Hematopoietic multipotent progenitor cell treated with erythropoietin and hydrocortisone succinate and interleukin-3 and kit ligand, for 8 days (in vitro differentiated cells): ENCODE measurements at places on chromosomes 4 and X.

DNA sequence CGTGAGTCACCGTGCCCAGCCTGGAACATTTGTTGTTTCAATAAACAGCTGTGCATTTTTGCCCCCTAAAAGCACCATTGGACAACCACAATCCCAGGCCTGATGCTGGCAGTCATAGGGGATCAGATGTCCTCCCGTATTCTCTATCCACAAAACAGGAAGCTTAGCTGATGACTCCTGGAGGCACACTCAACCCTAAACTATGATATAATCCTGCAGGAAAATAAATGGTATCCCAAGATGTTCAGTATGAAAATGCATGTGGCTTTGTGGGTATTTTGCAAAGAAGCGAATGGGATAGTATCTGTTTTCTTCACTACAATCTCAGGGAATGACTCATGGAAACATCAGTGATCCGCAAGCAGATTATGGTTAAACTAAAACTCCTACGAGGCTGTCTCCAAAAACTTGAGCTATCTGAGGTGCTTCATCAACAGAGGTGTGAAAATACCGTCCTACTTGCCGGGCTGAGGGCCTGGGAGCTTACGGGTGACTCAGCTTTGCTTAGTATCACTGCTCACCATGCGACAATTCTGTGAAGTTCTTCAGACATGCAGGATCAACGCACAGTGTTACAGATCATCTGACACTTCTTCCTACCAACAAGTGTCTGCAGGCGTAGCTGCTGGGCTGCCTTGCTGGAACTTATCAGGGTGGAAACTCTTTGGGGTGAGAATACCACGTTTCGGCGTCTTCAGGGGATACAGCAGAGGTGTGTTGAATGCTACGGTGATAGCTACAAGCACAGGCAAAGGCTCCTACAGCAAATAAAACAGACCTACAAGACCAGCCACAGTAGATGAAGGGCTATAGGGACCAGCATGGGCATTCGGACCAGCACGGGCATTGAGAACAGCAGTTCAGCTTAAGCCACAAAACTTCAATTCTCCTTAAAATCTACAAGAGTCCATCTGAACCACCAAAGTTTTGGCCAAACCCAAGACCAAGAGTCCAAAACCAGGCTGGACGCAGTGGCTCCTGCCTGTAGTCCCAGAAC lies 148.5 kb downstream of the DHRSX start:
- no peak for DNase-seq

DNA sequence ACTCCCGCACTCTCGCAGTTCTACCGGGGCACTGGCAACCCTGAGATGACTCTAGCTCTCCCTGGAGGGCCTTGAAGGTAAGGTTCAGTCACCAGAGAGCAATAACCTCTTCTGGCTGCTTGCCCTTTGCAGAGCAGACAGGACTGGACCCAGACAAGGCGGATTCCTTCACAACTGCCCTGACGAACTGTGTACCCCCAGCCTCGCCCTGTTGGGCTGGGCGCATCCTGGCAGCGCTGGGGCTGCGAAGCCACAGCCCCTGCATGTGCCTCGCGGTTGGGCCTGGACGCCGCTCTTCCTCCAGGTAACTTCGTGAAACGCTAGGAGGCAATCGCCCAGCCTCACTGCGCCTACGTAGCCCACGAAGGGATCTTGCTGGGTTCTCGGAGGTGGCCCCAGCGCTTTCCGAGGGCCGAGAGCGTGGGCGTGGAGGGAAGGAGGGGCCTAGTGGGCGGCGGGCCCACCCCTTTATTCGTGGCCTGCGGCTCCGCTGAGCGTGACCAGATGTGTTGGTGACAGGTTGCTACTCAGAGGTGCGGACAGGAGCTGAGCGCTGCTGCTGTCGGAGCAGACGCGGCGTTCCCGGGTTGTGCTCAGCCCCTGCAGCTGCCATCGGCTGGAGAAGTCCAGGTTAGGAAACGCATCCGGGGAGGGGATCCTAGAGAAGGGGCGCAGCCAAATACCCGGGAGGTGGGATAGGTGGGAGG lies 1.9 kb upstream of the MAMLD1 start:
- DNase-seq: peak; percentile 31

GRCh38 chr4:17787315-17787714 lies 5.9 kb upstream of the FAM184B start:
- no peak for DNase-seq

DNA sequence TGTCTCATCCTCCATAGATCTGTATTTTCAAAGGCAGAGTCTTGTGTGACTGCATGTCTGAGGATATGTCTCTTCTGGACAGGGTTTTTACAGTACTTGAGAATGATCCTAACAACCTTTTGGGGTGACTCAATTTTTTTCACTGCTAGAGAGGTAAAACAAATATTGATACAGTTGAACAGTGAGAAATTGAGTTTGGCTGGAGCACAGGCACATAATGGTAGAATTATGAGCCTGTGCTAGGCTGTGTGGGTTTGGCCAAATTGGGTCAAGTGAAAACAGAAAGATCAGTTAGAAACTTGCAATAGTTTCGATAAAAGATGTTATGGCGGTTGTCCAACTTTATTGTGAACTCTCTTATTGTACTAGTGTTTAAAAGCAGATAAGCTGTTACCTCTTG lies 23.3 kb upstream of the EOLA2 start:
- peak; percentile 10 for DNase-seq

DNA sequence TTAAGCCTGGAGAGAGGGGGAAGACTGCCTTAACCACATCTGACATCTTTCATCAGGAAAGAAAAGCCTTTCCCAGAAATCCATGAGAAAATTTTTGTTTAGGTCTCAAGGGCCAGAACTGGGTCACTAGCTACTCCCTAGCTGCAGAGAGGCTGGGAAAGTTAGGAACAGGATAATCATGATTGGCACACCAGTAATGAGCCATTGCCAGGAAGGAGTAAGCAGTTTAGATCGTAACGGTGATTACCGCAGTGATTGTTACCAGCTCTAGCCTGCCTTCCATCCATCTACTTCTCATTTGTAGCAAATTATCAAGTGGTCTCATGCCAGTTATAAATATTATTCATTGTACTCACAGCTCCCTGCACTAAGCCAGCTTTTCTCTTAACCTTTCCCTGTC lies 22.7 kb upstream of the STX18 start:
- no peak for DNase-seq

DNA sequence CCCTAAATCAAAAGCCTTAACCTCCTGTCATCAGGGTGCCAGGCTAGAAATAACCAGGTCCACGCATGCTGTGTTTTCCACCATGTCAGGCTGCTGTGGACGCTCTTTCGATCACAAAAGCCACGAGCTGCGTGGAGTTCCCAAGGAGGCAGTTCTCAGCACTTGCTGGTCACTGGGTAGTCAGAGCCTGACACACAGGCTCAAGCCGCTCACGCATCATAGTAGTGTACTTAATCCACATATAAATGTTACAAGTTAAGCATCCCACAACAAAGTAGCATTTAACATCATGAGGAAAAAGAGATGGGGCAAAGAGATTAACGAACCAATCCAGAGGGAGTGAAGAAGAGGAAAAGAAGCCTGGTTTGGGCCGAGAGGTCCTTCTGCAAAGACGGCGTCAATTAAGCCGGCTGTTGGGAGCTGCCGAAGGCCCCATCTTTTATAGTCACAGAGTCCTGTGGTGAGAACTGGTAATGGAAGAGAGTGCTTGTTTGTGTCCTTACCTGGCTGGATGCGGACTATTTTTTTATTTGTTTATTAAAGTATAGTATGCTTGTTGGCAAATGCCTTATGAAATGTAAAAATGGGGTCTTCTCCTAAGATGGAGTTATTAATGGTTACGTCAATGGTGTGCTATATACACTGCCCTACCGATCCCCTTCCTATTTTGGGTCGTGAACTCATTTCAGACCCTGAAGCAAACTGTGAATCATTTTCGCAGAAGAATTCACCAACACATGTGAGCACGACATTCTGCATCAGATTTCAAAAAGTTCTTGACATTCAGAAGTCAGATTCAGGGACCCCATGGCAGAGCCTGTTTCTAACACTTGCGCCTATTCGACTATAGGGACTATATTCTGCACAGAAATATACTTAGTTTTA lies 675 bp downstream of the PRIMPOL start:
- peak; percentile 61 for DNase-seq

DNA sequence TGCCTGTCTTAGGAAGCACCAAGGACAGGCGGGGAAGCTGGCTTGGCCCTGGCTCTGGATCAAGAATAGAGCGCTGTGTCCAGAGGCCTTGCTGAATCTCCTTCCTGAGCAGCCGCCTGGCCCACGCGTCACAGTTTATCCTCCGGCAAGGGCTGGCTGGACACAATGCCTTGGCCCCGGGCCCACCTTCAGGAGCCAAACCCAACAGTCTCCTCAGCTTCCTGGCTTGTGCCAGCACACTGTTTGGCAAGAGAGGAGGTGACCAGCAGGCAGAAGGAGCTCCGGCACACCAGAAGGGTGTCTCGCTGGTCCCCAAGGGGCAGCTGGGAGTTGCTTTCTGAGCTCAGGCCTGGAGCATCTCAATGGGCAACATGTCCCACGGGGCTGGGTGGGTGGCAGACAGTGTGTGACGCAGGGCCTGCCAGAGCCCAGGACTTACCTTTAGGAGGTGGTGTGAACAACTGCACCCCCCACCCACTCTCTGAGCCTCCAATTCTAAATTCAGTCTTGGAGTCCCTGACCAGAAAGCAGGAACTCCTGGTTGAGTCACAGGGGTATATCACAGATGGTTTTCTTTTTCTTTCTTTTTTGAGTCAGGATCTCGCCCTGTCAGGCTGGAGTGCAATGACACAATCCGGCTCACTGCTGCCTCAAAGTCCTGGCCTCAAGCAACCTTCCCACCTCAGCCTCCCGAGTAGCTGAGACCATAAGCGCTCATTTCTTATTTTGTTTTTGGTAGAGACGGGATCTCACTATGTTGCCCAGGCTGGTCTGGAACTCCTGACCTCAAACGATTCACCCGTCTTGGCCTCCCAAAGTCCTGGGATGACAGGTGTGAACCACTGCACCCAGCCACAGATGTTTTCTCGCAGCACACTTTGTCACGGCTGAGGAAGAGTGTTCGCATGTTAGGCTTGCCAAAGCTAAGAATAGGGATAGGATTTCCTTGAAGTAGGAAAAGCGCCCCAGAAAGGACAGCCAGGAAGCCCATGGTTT lies 361.2 kb downstream of the BCOR start:
- no peak for DNase-seq

DNA sequence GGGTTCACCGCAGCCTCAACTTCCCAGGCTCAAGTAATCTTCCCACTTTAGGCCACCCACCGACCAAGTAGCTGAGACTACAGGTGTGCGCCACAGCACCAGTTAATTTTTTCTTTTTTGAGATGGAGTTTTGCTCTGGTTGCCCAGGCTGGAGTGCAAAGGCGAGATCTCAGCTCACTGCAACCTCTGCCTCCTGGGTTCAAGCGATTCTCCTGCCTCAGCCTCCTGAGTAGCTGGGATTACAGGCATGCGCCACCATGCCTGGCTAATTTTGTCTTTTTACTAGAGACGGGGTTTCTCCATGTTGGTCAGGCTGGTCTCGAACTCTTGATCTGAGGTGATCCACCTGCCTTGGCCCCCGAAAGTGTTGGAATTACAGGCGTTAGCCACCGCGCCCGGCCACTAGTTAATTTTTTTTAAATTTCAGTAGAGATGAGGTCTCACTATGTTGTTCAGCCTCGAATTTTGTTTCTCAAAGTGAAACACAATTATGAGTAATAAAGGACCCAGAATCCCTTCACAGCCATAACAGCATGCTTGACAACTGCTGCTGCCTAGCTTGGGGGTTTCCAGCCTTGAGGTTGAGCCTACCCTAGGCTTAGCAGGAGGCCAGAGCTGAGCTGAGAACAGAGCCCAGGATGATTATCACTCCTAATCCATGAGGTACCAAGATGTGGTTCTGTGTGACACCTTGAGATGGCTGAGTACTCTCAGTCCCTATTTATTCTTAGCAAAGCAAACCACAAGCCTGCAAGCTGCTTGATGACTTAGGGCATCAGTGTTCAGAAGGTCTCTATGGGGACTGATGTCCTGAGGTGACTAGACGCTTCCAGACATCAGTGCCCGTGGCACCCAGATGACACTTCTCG lies 41.6 kb upstream of the NKRF start:
- no peak for DNase-seq

GRCh38 chr4:8861576-8862295 lies 9.9 kb downstream of the HMX1 start:
- no peak for DNase-seq

GRCh38 chr4:138178566-138178965 lies 63.6 kb downstream of the SLC7A11 start:
- no peak for DNase-seq

GRCh38 chr4:171594293-171594692 lies 218.9 kb upstream of the GALNTL6 start:
- DNase-seq: no peak

DNA sequence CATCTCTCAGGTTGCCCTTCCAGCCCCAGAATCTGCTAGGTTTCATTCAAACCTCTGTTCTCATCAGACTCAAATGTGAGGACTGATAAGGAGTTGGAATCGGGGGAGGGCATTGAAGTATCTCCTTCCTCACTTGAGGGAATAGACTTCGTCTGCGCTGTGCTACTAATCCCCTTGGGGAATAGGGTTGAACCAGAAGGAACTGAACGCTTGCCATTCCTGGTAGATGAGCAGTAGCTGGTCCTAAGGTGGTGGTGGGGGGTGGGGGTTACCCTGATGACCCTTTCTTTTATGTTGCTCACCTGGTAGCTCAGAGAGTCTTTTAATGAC lies 692 bp upstream of the SLC9A7 start:
- no peak for DNase-seq

GRCh38 chr4:10727140-10727880 lies 42.7 kb upstream of the CLNK start:
- DNase-seq: no peak

DNA sequence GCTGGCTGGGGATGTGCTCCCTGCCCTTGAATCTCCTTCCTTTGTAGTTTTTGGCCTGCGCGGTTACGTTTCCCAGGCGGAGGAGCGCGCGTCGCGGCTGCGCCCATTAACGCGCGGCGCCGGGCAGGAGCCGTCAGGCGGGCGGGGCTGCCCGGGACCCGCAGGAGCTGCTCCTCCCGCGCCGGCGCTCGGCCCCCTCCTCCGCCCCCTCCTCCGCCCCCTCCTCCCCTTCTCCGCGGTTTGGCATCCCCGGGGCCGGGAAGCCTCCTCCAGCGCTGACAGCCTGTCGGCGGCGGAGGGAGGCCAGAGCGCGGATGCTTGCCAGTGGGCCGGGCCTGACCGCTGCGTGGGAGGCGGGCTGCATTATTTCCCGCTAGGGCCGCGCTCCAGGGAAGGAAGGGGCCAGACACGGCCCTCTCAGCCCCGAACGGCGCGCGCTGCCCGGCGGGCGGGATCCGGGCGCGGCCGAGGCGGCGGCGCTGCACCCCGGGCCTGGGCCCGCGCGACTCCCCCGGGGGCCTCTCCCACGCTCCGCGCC lies at the start of gene DCLK2:
Gene DCLK2 (plus strand): TSS at position 405 of the 538 bp plus-strand sequence. CDS start 583 bp downstream, outside the sequence.
- DNase-seq: no peak

- no peak for DNase-seq
These were observed 577.4 kb upstream of the INTU start for GRCh38 chr4:127055357-127055756.

DNA sequence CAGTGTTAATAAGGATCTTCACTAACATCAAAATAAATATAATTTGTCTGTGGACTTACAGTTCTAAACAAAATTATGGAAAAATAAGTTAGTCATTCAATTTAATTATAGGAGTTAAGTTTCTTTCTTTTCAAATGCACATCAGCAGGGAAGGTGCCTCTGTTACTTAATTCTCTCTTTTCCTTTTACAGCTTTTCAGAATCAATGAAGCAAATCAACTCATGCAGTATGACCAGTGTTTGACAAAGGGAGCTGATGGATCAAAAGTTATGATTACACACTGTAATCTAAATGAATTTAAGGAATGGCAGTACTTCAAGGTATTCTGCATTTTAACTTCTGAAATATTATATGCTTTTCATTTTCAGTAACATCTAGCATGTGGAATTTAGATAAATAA lies 15.9 kb downstream of the HMGB2 start:
- DNase-seq: no peak
